ENCODE measurements at places on chromosomes 6 and 20.

- peak; percentile 45 for DNase-seq
Measured at GRCh38 chr6:31821301-31822035, 6.1 kb upstream of the HSPA1B start.

DNA sequence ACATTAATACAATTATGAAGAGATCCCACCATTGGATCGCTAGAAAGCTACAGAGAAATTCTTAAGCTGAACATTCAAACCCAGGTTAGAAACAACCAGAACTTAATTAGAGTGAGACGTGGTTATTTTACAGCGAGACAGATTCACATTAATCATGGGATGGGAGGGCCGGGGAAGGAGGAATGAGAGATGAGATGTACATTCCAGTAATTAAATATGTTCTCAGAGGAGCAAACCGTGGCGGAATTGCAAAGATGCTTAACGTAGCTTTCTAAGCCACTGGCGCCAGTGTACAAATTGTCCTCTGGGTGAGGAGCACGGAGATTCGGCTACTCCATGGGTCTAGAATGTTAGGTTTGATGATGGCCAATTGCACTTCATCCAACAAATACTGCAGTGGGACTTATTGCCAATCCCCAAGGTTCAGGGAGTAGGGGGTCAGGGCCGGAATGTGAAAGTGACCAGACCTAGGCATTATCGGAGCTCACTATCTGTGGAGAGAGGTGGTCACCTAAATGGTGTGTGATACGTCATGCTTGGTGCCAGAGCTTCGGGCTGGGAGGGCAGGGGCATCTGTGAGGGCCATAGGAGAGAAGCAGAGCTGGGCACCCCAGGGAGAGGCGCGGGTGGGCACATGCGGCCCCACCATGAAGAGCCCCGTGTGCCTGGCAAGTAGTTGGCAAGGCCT lies 114.7 kb downstream of the EDN3 start:
- DNase-seq: no peak

DNA sequence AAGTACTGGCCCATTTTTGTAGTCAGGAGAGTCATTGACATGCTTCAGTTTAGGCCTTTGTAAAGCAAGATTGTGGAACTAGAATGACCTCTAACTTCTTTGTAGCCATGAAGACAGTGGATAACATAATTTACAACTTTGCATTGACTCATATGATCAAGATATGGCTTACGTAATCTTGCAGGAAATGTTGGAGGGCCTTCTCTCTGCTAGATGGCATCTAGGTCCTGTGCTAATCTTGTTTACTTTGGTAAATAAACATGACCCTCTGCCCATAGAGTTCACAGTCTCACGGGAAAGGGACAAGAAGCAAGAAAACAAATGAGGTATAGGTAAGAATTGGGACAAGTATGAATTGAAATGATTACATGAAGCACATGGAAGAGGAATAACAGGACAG lies 355.2 kb upstream of the ARID1B start:
- DNase-seq: no peak

DNA sequence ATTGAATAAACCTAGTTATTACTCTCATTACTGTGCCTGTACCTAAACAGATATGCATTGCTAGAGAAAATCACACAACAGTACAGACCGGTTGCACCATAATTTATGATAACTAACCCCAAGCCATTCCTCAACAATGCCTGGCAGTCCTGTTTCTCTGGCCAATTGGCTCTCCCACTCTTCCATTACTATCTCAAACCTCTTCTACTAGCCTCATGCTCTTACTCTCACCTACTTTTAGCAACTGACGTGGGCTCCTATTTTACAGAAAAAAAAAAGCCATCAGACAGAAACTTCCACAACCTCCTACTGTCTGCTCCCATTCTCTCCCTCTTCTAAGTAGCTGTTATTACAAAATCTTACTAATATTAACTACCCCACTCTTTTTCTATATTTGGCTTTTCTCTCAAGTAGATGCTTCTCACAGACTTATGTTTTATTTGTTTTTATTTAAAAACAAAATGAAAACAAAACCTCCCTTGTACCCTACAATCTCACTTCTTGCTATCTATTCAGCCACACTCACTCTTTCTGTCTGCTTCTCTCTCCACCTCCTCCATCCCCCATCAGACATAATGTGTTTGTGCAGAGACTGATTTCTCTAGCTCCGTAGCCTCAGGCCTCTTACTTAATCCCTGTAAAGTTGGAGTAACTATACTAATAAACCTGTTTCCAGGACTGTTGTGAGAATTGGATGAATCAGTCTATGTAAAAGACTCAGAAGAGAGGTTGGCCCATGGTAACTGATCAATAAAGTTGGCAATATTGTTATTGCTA lies 9.1 kb downstream of the GOPC start:
- DNase-seq: no peak

DNA sequence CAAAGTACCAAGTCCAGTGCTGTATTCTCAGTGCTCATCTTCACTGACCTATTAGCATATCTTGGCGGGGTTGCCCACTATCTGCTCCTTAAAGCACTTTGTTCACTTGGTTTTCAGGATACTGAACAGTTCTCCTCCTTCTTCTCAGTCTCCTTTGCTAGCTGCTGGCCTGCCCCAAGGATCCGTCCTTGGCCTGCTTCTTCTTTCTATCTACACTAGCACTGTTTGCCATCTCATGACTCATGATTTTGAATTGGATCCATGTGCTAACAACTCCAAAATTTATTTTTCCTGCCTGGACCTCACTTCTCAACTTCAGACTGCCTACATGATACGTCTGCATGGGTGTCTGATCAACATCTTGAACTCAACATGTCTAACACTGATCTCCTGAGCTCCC lies 15.5 kb downstream of the TPD52L1 start:
- no peak for DNase-seq

DNA sequence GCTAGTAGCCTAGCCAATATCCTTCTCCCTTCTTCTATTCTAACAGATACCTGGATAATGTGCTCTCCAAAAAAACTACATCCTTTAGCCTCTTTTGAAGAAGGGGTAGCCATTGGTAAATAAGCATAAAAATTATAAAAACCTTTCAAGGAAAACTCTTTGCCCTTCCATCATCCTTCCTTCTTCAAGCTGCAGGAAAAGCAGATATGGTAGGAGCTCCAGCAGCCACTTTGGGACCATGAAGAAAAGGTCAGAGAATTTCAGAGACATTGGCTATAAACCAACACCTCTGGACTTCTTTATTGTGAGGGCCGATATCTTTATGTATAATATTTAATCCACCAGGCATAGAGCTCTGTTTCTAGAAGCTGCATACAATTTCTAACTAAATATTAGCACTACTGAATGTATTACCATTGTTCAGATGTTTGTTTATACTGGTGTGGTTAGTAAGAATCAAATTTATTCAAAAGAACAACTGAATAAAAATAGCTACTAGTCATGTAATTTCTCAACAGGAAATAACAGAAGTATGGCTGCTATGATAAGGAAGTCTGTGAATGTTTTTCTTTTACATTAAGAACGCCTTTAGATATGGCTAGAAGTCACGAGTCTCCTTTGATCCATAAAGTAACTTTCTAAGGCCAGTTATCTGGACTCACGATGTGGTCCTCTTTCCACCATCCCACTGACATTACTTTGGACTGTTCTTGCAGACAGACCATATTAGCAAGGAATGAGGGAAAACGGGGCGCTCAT lies 32.2 kb downstream of the MYLK4 start:
- no peak for DNase-seq

Measured in neuronal stem cell (in vitro differentiated cells).